ENCODE measurements at places on chromosomes 7 and 10.

DNA sequence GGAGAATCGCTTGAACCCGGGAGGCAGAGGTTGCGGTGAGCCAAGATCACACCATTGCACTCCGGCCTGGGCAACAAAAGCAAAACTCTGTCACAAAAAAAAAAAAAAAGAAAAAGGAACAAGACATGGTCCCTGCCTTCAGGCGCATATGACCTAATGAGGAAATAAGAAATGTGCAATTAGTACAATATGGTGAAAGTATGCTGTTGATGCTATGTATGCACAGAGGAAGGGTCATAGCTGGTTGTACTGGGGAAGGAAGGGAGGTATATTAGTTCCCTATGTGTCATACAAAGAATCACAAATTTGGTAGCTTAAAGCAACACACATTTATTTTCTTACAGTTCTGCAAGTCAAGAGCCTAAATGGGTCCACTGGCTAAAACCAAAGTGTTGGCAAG is 97.8 kb upstream of the MPP7 start:
- DNase-seq: no peak

DNA sequence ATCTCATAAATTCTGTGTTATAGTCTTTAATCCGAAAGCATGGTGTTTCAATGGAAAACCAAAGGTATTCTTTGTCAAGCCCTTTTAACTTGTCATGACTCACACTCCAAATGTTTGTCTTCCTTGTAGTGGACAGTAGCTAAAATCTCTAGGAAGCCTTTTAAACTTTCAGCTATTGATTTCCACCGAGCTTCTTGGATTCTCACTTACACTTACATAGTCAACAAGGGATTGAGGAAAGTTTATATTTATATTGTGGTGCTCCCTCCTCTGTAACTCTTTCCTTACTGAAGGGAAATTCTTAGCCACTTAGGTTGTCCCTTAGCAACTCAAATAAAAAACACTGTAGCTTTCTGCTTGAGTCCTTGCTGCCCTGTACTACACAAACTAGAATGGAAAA is 31.2 kb upstream of the GPR37 start:
- no peak for DNase-seq

DNA sequence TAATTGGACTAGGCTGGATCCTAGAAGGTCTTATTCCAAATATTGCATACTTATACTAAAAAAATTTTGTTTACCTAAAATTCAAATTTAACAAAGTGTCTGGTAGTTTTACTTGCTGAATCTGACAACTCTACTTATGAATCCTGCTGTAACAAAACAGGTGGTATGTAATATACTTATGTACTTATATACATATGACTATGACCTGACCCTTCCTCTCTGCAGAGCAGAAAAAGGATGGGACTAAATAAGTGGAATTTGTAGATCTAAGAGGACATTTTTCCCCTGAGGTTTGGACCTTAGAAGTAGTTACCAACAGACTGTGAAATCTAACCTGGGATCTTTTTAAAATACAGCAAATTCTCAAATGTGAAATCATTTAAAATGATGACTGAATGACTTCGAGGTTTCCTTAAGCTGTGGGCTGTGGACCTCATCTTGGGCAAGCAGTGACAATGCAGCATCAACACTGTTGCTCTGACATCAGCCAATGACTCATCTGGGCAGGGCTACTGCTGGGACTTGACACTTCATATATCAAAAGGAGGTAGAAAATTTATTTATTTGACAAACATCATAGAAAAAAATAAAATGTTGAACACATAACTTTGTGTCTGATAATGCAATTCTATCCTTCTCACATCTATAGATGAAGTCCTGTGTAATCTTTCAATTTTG is 73.6 kb downstream of the RELN start:
- DNase-seq: no peak

DNA sequence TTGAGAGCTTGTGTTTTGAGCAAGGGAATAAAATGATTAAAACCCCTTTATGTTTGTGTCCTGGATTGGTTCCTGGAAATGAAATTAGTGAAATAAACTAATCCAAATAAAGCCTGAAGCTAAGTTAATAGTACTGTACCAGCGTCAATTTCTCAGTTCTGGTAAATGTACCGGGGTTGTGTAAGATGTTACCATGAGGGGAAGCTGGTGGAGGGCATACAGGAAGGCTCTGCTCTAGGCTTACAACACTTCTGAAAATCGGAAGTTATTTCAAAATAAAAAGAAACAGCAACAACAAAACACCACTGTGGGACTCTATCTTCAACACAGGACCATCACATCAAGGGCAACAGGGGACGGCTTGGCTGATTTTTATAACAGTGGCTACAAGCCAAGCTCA is 257.0 kb downstream of the CREB5 start:
- DNase-seq: no peak

GRCh38 chr7:39733881-39734632 is 110.7 kb downstream of the RALA start:
- DNase-seq: peak; percentile 79

- DNase-seq: no peak
Measured at GRCh38 chr7:47290867-47291266, 291.0 kb downstream of the TNS3 start.

GRCh38 chr10:35390843-35391152 is 54.5 kb downstream of the CCNY start:
- no peak for DNase-seq

GRCh38 chr10:112353046-112353445 is 20.9 kb upstream of the ACSL5 start:
- DNase-seq: no peak

DNA sequence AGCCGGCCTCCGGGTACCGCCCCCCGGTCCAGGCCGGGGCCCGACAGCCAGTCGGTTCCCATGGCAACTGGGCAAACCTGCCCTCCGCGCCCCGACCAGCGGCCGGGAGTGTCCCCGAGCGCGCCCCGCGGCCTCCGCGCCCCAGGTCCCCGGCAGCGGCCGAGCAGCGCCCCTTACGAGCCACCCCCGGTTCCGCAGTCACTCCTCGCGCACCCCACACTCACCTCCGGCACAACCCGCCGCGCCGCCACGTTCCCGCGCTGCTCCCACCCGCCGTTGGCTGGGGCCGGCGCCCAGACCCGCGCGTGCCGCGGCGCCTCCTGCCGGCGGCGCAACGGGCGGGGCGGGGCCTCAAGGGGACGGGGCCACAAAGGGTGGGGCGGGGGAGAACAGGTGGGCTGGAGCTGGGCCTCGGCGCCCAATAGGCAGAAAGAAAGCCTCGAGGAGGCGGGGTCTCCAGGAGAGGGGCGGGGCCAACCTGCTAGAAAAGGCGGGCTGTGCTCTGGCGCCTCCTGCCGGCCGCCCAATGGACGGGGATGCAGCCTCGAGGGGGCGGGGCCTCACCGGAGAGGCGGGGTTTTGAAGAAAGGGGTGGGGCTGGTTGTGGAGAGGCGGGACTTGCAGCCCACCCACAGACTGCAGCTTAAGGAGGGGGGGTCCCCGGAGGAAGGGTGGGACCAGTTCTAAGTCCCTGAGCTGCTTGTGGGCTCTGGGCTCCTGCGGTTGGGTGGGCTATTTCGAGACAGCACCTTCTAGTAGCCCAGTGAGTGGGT is at the start of gene RADIL:
RADIL (minus strand) TSS at position 345 of the 773 bp plus-strand sequence. CDS start 5,577 bp downstream, outside the sequence.
- DNase-seq: peak; percentile 62

GRCh38 chr7:31302356-31302755 is 38.2 kb downstream of the NEUROD6 start:
- DNase-seq: no peak

- no peak for DNase-seq
Measured at GRCh38 chr10:131785121-131785460, 115.7 kb upstream of the PPP2R2D start.

DNA sequence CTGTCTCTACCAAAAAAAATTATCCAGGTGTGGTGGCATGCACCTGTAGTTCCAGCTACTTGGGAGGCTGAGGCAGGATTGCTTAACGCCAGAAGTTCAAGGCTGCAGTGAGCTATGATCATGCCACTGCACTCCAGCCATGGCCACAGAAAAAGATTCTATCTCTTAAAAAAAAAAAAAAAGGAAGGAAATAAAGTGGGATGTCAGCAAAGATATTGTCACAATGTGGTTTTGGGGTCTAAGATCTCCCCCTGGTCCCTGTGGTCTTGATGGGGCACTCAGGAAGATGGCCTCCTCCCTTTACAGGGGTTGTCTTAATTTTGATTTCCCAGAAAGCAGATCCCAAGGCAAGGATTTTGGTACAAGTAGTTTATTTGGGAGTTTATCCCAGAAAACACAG is 7.4 kb upstream of the KAZALD1 start:
- DNase-seq: no peak

- no peak for DNase-seq
Measured at GRCh38 chr10:6171881-6172695, 30.6 kb upstream of the PFKFB3 start.

DNA sequence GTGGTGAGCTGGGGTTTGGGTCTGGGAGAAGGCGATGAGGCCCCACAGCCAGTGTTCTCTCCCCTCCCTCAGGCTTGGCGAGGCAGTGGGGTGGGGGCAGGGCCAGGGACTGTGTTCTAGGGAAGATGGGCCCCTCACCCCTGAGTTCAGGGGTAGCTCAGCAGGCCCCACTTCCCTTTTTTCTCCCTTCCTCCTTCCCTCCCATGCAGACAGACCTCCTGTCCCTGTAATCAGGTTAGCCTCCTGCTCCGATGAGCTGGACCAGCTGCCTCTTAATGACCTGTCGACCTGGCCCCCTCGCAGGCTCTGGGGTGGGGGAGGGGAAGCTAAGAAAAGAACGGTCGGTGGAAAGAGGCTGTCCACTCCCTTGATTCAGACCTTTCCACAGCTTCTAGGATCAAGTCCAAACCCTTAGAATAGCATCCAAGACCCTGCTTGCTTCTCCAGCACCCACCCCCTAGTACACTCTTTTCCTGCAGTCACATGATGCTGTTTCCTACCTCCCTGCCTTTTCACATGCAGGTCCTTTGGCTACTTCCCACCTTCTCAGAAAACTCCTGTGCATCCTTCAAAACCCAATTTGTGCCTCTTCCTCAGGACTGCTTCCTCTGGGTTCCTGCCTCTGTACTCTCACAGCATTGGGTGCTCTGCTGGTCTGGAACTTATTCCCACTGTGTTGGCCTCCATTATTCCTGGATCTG is 64.1 kb downstream of the ZMIZ1 start:
- no peak for DNase-seq

DNA sequence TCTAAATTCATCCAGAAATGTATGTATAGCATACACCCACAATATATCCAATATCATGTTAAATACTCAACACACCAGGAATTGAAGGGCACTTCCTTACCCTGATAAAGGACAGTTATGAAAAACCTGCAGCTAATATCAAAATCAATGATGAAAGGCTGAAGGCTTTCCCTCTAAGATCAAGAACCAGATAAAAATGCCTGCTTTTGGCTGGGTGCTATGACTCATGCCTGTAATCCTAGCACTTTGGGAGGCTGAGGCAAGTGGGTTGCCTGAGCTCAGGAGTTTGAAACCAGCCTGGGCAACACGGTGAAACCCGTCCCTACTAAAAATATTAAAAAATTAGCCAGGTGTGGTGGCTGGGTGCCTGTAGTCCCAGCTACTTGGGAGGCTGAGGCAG is 21.6 kb upstream of the UPP1 start:
- no peak for DNase-seq

DNA sequence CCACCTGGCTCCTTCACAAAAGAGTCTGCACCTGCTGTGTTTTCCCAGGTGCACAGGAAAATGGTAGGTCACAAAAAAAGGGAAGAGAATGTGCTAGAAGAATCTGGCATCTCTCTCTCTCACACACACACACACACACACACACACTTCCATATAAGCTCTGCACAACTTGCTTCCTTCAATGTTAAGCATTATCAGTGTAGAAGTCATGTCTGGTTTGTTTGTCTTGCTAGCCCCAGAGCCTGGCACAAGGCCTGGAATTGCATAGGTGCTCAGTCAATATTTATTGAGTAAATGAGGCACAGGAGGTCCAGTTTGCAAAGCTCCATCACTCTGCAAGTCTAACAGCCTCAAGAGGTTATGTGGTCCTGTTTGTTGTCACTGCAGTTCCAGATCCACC is 867.3 kb upstream of the AUTS2 start:
- no peak for DNase-seq

DNA sequence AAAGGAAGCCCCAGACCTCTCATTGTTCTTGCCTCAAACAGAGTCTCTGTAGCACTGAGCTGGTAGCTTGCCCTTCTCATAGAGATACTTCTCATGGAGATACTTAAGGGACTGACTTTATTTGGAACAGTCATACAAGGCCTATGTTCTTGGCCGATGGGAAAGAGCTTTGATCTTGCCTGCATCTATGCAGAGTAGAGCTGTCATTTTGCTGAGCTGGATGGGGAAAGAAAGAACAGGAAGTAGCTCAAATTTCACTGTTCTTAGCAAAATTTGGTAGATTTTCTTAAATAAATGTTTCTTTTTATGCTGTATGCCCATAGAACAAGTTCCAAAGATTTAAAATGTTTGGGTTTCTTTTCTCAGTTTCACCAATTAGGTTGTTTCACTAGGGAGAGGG is 119.3 kb upstream of the SEC61G start:
- DNase-seq: no peak

DNA sequence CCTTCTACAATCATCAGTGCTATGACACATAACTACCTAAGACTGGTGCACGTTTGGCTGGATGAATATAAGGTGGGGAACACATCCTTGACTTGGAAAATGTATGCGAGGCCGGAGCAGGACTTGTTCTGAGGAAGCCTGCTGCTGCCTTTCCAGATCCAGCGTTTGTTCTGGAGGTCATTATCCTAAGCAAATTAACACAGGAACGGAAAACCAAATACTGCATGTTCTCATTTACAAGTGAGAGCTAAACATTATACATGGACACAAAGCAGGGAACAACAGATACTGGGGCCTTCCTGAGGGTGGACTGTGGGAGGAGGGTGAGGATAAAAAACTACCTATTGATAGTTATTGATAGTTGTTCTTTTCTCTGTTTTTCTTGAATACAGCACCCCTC is 10.8 kb upstream of the GALNT11 start:
- DNase-seq: no peak

DNA sequence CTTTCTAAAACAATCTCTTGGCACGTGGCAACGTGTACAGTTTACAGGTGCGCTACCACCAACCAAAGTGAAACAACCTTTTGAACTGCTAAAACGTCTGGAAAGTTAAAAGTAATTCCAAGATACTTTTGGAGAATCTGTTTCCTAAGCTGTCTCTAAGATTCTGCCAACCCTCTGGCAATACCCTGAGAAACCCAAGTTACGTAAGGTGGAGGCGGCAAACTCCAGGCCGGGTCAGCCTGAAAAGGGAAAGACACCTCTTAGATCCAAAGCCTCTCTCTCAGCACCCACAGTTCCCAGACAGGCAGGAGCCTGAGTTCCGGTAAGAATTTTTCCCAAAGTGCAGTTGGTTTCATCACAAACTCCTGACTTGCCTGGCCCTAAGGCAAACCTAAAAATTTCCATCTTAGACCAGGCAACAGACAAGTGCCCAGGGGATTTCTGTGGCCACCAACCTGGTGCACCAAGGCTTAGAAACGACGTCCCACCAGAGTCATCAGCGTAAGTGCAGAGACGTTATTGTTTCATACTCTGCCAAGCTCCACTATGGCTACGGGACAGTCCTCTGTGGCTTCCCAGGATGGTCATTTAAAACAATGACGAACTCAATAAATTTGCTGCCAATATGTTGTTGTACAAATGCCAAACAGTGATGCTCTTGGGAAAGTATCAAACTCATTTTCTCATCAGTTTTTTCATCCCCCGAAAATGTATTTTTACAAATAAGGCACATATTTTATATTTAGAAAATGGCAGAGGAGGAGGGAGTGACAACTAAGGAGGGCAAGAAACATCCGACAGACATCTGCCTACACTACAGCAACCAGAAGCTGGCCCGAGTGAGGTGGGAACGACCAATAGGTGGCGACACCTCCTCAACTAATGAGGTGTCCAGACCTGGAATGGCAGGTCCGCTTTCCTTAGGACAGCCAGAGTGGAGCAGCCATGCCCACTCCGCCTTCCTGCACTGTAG is 205.8 kb upstream of the FRMD4A start:
- peak; percentile 32 for DNase-seq
